Activated CD4-positive, alpha-beta memory T cell treated with anti-CD3 and anti-CD28 coated beads for 36 hours (primary cell): ENCODE measurements at places on chromosomes 12 and 14.

DNA sequence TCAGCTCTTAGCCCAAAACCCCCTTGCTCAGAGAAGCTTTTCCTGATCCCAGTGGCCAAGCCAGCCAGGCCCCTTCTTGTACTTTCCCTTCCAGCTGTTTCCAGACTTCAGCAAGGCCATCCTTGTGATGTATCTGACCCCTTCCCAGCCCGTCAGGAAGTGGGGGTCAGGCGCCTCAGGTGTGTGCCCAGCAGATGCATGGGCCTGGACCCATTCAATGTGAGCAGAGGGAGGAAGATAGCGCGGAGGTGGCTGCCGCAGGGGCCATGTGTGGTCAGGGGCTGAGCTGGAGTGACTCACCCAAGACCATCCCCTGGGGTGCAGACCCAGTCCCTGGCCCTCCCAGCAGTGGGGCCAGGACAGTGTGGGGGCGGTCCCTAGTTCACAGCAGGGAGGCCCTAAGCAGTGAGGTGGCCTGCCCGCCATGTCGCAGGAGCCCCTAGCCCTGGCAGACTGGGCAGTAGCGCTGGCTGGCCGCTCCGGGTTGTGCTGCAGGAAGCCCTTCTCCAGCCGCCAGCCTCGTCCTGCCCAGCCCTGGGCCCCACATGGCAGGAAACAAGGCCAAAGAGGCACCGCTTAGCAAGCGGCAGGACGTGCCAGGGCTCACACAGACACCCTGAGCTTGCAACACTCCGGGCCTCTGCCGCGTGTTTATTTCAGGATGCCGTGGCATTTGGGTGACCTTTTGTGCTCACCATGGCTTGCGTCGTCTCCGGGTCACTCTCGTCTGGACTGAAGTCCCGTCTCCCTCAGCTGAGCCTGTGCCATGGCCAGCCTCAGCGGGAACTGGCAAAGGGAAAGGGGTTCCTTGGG, 12.0 kb downstream of the ADSS1 start:
- DNase-seq = no peak

GRCh38 chr14:32561520-32561919, 232.4 kb downstream of the AKAP6 start:
- no peak for DNase-seq

DNA sequence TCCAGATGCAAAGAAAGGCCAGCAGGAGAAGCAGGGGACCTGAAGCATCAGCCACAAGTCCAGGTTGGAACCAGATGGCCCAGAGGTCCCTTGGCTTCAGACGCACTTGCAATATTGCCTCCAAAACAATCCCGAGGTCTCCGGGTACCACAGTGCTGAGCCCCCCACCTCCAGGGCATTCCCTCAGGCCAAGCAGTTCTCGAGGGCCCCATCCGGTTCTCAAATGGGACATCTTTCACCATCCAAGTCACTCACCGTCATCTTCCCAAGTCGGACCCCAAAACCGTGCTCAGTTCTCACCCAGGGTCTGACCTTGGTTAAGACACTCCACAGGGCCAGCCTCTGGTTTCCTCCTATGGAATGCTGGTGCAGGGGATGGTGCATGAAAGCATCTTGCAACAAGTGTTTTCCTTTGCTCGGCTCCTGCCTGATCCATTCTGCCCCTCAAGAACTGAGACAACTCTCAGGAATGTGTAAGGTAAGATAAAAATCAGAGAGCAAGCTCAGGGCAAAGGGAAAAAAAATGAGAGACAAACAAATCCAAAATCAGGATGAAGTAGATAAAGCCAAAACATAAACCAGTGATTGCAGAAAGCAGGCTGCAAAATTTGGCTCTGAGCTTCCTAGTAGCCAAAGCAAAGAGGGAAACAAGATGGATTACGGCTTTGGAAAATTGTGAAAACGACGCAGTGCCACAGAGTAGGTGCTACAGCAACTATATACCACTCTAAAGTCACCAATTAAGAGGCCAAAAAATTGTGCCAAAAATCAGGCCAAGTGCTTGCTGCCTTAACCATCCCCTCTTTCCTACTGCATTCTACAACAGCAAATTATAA, 8.0 kb downstream of the NCOR2 start:
- no peak for DNase-seq

DNA sequence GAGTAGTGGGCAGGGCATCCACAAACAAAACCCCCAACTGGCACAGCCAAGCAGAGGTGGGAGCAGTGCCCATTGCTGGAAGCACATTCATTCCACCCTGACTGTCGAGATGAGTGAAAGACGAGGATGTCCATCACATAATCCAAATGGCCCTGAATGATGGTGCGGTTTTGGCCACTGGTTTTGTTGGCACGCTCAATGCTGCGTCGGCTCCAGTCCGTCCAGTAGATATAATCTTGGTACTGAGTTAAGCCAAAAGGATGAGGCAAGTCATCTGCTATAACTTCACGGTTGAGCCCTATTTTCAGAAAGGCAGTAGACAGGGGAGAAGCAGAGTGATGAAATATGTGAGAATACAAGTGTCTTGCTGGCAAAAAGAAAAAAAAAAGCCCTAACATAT, 88.1 kb downstream of the BCL2L14 start:
- DNase-seq = no peak

GRCh38 chr12:114302606-114303315, 103.2 kb downstream of the TBX5 start:
- no peak for DNase-seq

DNA sequence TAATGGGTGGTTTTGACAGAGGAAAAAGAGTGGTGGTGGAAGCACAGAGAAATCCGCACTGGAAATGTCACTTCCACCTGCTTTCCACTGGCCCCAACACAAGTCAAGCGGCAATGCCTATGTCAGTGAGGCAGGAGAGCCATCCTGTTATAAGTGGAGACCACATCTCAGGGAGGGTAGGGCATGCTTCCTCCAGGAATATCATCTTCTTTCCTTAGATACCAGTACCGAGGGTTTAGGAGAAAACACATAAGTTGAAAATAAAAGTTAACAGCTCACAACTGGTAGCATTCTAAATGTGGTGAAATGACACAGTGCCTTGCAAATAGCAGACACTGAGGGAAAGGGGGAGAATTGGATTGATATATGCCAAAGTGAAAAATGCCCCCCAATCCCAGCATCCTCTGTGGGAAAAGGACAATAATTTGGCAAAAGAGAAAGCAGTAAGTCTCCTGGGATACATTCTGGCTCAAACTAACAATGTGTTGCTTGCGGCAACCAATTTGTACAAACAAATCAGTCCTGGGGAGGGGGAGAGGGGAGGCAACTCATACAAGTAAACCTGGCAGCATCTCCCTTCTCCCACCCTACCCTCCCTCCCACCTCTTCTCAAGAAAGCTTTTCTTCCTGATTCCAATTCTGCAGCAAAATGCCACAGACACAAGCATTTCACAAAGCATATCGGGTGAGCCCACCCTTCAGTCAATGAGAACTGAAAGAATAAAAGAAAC, 57.1 kb downstream of the STON2 start:
- no peak for DNase-seq

DNA sequence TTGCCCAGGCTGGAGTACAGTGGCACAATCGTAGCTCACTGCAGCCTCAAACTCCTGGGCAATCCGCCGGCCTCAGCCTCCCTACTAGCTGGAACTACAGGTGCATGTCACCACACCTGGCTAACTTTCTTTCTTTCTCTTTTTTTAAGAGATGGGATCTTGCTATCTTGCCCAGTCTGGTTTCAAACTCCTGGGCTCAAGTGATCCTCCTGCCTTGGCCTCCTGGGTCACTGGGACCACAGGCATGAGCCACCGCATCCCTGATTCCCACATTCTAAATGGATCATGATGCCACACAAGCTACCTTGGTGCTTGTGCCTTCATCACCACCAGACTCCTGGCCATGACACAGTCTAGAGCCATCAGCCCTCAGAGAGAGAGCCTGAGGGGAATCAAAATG, 43.8 kb downstream of the PRKAB1 start:
- no peak for DNase-seq

GRCh38 chr14:90810806-90811205, 5.4 kb downstream of the TTC7B start:
- DNase-seq = no peak

- DNase-seq = no peak
These were observed 177.9 kb downstream of the PPM1H start for GRCh38 chr12:62757048-62757447.

GRCh38 chr14:29584992-29585391, 342.7 kb downstream of the PRKD1 start:
- no peak for DNase-seq

- DNase-seq = no peak
These were observed 138.6 kb upstream of the MDM1 start for GRCh38 chr12:68470664-68471328.

DNA sequence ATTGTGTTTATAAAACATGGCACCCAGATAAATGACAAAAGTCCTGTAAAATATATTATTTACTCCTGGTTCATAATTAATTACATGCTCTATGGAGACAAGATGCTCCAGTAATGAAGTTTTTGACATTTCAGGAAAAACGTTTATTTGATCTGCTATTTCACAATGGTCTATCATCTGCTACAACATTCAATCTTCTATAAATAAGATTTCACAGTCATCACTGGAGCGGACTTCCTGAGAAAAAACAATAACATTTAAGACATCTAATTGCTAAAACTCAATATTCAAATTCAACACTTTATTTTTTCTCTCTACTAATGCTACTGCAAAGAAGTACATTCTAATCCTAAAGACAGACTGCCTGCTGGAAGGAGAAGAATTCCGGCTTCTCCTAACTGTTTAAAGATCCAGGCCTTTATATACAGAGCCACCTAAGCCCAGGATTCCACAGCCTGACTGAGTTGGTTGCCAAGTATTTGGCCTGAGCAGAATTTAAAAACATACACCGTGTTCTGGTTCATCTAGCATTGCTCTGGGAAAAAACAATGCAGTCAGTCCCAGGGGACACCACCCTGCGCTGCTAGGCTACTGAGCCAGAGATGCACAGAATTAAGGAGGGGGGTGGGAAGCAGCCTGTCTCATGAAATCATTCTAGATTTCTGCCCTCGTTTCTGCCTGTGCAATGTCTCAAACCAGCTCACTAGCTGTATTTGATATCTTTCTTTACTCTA, 58.0 kb downstream of the TMTC1 start:
- no peak for DNase-seq

- DNase-seq = no peak
These were observed 18.4 kb upstream of the CFL2 start for GRCh38 chr14:34732802-34733201.

DNA sequence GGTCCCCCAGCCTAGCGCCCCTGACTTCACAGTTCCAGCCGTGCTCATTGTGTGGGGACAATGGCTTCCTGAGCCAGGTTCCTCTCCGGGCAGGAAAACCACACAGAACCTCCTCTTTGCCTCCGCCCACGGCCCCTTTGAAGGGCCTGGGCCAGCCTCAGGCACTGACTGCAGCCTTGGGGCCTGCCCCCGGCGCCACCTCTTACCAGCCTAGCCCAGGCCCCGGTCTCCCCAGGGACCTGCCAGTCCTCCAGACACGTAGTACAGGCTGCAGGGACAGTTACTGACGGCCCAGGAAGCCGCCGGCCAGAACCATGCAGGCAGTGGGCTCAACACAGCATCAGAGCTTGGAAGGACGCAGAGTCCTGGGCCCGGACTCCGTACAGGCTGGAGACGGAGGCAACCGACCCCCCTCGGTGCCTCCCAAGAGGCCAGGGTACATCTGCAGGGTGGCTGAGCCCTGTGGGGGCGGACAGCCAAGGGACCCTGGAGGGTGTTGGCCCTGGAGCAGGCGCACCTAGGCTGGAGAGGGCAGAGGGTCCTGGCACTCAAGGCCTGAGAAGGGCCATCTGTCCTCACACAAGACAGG, 20.9 kb upstream of the NUDT14 start:
- peak; percentile 60 for DNase-seq

DNA sequence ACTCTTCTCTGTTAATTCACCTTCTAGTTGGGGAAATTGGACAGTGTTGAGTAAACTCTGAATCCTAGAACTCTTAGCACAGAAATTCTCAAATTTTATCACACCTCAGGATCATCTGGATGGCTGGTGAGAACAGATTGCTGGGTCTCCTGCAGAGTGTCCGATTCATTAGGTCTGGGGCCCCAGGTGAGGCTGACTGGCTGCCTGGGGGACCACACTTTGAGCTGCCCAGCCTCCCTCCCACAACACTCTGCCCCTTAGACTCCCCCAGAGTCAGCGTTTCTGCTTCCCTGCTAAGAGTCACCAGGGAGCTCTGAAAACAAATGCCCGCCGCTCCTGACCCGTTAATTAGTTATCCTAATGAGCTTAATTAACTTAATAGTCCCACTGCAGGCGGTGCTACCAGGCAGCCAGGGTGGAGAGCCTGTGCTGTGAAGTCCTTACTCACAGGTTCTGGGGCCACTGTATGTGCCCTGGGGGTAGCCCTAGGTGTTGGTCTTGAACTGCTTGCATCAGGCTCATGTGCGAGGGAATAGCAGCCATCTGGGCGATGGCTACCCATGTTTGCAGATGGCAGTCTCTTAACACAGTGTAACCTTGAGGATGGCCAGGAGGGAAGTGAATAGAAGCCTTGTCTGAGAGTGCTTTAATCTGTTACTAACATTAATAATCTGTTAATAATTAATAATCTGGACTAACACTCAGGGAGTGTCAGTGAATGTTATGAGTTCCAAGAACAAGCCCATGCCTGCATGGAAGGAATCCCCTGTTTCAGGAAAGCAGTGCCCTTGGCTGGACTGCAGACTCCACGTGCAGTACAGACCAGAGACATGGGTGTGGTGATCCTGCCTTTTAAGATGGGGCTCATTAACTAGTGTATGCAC, 35.6 kb downstream of the AACS start:
- no peak for DNase-seq

DNA sequence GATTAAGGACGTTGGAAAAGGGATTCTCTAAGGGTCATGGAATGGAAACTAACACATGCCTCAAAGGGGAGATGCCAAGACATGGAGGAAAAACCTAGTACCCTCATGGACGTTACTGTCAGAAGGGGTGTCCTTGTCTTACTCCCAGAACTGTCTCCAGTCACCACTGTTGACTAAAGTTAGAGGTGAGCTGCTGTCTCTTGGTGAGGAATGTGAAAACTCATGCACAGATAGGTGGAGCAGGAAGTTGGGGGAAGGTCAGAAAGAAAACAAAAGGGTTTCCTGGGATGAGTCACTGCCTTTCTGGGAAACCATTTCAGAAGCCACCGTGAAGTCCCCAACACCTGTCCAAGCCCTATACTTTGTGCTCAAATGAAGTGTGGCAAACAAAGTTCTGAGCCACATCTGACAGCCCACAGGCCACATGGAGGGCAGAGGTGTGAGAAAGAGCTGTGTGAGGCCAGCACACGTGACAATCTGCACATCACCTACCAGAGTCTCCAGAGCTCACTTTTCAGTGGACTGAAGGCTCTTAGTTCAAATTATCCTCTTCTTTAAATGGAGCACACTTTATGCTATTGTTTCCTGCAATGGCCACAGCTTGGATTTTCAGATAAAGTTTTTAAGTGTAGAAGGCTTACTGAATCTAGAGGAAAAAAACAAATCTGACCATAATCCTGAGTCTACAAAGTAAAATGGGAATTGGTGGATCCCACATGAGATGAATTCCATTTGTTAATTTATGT, 92.9 kb upstream of the EGLN3 start:
- peak; percentile 89 for DNase-seq

DNA sequence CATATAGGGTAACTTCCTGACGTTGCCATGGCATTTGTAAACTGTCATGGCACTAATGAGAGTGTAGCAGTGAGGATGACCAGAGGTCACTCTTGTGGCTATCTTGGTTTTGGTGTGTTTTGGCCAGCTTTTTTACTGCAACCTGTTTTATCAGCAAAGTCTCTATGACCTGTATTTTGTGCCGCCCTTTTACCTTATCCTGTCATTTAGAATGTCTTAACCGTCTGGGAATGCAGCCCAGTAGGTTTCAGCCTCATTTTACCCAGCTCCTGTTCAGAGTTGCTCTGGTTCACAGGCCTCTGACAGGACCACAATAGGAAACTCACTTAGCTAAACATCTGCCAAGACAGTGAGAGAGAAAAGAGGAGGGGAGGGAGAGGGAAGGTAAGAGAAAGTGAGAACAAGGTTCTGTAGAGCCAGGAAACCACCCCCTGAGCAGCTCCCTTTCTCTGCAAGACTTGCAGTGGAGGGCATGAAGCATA, 64.8 kb upstream of the PLEKHG3 start:
- DNase-seq = no peak
